ENCODE measurements at places on chromosomes 11 and 22.
A peak's percentile ranks its signal among the peaks of the same experiment; 100 is the strongest.

- peak; percentile 6 for DNase-seq
Observed at GRCh38 chr11:134529212-134530096, 117.4 kb upstream of the B3GAT1 start.

GRCh38 chr22:36238373-36239149 is 766 bp downstream of the APOL2 start:
- DNase-seq, result no peak

GRCh38 chr11:113542420-113542819 is 67.2 kb upstream of the DRD2 start:
- DNase-seq, result no peak

- DNase-seq, result no peak
Observed at GRCh38 chr11:131064373-131064991, 148.2 kb upstream of the SNX19 start.

DNA sequence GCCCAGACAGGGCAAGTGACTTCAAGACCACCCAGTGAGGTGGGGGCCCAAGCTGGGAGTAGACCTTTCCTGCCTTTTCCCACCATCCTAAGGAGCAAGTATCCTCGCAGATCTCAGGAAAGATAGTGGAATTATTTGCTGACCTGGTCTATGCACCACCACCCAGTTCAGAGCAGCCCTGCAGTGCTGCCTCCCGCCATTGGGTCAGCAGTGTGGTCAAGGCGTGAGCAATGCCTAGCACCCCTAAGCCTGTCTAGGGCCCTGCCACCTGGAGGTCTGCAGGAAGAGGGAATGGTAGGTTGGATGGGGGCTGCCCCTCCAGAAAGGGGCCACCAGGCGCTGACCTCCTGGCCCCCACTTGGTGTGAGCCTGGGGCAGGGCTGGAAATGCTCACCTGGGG is 6.5 kb downstream of the MTFP1 start:
- DNase-seq, result no peak

DNA sequence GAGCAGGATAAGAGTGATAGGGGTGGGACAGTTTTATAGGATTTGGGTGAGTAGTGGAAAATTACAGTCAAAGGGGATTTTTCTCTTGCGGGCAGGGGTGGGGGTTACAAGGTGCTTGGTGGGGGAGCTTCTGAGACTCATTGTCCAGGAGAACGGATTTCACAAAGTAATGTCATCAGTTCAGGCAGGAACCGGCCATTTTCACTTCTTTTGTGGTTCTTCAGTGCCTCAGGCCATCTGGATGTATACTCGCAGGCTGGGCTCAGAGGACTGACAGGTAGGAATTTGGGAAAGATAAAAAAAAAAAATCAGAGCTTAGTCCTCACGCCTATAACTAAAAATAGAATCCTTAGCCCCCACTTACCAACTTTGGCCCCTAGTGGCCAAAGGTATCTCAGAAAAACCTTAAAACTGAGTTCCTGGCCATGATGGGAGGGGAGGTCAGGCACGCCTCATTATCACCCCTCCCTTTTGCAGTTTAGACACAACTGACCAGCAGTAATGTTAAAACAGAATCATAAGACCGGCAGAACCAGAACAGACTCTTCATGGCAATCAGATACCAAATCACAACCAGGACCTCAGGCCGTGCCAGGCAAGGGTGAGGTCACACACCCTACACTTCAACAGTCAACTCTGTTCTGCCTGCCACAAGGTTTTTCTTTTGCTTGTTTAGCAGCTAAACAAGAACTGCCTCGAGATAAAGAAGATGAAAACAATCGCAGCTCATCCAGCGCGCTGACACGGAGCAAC is 8.9 kb upstream of the APOBEC3G start:
- DNase-seq, result no peak

- no peak for DNase-seq
Observed at GRCh38 chr11:119206511-119207414, 624 bp downstream of the CBL start.

- no peak for DNase-seq
Observed at GRCh38 chr11:115974703-115975102, 470.5 kb upstream of the CADM1 start.

DNA sequence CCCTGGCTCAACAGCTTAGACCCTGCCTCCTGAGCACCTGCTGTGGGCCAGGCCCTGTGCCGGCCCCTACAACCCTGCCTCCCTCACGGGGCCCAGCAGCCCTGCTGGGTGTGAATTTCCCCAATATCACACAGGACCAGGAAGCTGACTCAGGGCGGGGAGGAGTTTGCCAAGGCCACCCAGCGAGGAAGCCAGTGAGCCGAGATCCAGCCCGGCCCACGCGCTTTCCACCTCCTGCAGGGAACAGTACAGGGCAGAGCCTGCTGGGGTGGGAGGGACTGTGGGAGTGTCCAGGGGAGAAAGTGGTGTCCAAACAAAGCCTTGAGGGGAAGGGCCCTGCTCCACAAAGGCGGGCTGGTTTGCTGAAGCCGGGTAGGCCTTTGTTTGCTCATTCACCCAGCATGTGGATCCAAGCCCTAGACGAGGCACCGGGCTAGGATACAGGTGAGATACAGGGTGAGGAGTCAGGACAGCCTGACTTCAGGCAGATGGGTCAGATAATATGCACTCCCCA is 26.8 kb downstream of the RPL3 start:
- no peak for DNase-seq

DNA sequence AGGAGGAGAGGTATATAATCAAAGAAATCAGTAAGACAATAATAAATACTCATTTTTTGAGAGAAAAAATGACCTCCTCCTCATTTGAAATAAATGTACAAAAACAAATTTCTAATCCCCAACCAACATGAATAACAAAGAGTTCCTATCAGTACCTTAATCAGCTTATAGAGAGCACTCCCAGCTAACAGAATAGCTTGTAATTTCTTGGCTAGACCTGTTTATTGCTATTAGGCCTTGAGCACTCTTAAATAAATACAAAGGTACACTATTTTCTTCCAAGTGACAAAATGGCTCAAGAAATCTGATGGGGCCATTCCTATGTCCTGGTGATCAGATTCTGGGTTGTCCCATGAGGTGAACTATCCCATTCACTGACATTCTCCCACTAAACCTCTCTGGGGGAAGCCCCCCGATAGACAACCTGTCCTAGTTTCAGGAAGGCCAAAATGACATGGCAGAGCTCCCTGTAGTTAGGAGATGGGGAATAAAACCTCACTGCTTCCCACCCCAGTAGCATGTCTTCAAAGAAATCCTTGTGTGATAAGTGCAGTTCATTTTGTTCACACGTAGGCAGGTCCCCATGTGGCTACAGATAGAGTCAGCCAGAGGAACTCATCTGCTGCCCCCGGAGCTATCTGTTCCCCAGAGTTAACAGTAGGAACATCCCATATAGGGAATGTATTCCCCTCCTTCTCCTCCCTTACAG is 385.7 kb downstream of the SOX6 start:
- no peak for DNase-seq

DNA sequence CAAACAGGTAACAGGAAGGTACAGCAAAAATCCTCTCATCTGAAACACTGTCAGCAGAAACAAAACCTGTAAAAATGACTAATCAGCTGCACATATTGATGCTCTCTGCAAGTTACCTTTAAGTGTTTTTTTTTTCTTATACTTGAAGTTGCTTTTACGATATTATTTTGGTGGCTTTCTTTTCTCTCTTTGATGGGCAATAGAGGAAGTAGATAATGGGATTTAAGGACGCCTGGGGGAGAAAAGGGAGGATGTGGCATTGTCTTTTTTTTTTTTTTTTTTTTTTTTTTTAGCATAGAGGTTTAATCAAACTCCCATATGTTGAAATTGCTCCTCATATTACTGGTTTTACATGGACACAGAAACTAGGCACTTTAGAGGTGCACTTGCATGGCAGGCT is 11.4 kb upstream of the ADSL start:
- DNase-seq, result no peak

DNA sequence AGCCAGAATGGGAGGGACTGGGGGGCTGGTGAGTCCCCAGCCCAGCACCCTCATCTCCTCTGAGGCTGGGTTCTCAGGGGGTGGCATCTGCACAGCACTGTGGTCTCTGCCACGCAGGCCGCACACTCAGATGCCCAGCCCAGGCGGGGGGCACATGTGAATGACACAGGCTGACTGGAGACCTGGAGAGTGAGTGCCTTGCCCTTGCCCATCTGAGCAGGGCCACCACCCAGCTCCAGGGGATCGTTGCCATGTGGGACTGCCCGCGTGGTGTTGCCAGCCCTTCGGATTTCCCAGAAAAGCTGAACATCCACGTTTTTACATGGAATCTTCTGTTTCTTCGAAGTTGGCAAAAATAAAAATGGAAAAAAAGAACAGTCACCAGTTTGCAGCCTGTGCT is 18.9 kb downstream of the PRDM11 start:
- DNase-seq, result no peak

DNA sequence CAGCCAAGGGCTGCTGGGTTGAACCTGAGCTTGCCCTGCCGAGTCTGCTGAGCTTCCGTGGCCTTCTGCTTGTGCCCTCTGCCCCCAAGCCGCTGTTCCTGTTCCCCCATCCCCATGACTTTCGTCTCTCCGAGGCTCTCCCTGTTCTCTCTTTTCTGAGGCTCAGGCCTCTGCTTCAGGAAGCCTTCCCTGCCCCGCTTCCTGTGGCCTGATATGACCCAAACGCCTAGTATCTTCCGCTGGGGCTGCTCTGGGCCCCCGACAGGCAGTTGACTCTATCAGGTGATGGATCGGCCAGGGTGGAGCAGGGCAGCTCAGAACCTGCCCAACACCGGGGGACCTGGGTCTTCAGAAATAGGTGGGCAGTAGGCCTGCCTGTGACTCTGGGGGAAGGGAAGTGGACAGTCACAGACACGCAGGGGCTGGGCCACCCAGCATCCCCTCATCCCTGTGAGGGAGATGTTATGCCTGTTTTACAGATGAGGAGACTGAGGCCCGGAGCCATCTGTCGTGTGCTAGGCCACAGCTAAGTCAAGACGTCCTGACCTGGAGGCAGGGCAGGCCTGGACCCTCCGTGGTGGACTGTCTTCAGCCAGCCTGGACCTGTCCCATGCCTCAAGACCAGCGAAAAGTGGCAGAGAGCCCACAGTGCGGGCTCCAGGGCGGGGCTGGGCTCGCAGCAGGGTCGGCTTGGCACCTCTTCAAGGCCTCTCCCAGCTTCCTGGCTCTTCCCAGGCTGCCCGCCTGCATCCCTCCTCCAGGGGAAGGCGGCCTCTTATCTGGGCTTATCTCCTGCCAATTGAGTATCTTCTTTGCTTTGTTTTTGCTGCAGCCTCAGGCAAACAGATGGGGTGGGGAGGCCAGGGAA is 16.2 kb downstream of the BAD start:
- DNase-seq, result no peak

DNA sequence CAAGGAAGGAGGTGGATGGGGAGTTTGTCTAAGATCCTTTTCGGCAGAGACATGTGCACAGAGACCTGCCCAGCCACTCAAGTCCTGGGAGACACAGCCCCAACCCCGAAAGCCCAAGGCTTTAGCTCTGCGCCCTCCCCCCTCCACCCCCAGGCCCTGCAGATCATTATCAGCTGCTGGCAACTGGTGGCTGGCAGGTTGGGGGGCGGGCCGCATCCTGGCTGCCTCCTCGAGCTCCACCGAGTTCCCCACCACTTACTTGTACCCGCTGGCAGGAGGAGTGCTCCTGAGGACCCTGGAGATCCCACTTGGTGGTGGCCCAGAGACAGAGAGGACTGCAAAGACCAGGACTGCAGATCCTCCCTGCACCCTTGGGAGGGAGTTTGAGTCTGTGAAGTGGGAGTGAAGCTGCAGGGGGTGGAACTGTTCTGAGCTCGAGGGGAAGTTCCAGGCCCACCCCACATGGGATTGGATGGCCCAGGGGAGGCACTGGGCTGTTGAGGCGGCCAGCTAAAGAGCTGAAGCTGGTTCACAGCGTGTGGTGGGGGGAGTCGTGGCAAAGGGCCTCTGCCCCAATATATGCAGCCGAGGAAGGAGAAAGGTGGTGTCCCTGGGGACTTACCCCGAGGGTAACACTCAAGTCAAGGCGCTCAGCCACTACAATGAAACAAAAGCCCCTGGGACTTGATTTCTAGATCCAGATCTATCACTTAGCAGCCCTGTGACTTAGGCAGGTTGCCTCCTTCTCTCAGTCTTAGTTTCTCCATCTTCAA is 19.9 kb upstream of the CCDC86 start:
- no peak for DNase-seq

DNA sequence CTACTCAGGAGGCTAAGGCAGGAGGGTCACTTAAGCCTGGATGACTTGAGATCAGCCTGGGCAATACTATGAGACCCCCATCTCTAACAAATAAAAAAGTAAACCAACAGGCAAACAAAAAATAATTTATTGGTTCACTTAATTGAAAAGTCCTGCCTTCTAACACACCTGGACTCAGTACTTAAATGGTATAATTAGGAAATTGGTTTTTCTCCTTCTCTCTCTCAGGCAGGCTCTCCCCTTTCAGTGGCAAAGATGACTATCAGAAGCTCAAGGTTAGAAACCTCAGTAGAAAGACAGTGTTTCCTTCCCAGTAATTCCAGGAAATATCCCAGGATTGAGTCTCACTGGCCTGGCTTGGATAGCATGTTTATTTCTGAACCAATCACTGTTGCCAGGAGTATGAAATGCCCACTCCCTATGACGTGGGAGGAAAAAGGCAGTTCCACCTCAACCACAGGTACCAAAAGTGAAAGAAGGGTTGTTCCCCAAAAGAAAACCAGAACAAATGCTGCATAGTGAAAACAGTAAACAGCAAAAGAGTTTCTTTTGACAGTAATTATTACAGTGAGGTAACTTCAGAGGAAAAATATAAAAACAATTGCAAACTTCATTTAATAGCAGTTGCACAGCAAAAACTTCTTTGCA is 56.3 kb upstream of the SOX6 start:
- no peak for DNase-seq

GRCh38 chr11:115391598-115391997 is 112.6 kb downstream of the CADM1 start:
- no peak for DNase-seq

GRCh38 chr22:48146426-48146825 is 1384.0 kb downstream of the TBC1D22A start:
- no peak for DNase-seq

GRCh38 chr22:48393041-48393370 is 1434.7 kb downstream of the BRD1 start:
- DNase-seq, result no peak

GRCh38 chr11:66002648-66003225 is 434 bp downstream of the BANF1 start:
- DNase-seq, result no peak

DNA sequence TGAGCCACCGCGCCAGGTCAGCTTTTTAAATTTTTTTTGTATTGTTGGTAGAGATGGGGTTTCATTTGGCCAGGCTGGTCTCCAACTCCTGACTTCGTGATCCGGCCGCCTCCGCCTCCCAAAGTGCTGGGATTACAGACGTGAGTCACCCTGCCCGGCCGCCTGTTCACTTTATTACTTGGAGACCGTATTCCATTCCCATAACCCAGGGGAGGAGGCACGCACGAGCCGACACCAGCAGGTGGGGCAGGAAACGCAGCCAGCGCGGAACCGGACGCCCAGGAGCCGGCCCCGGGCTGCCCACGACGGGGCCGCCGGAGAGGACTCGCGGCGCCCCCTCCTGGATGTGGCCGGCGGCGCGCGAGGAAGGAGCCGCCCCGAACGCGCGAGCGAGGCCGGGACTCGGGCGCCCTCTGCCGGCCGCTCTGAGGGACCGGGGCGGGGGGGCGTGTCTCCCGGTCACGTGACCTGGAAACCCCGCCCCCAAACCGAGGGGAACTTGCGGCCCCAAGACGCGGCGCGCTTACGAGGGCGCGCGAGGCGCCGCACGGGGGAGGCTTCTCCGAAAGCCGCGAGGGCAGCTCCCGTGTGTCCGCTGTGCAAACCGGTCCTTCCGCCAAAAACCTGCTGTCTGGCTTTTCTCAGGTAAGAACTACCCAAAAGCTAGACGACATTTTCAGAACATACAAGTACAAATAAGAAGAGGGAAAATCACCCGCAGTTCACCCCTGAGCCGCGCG is 11.6 kb upstream of the RNH1 start:
- peak; percentile 81 for DNase-seq
